ENCODE measurements at places on chromosomes 1 and 21.

GRCh38 chr1:111505641-111506119 is 2.2 kb upstream of the ADORA3 start:
- DNase-seq: no peak

GRCh38 chr1:39061951-39062350 is 35.8 kb downstream of the NDUFS5 start:
- no peak for DNase-seq

DNA sequence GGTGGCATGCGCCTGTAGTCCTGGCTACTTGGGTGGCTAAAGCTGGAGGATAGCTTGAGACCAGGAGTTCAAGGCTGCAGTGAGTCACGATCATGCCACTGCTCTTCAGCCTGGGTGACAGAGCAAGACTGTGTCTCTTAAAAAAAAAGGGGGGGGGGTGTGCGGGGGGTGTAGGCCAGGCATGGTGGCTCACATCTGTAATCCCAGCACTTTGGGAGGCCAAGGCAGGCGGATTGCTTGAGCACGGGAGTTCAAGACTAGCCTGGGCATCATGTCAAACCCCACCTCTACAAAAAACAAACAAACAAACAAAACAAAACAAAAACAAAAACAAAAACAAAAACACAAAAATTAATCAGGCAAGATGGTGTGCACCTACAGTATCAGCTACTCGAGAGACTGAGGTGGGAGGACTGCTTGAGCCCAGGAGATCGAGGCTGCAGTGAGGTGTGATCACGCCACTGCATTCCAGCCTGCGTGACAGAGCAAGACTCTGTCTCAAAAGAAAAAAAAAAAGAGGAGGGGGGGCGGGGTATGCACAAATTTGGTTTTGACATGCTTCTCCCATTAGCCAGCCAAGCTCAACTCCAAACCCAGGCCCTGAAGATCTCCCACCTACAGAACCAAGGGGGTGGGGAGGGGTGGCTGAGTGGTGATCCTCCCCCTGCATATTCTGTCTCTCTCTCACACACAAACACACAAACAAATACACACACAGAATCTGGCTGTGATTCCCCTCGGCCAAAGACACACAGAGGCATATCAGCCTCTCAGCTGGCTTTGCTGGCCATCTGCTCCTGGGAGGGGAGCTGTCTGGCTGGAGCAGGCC is 3.1 kb downstream of the PTAFR start:
- no peak for DNase-seq

DNA sequence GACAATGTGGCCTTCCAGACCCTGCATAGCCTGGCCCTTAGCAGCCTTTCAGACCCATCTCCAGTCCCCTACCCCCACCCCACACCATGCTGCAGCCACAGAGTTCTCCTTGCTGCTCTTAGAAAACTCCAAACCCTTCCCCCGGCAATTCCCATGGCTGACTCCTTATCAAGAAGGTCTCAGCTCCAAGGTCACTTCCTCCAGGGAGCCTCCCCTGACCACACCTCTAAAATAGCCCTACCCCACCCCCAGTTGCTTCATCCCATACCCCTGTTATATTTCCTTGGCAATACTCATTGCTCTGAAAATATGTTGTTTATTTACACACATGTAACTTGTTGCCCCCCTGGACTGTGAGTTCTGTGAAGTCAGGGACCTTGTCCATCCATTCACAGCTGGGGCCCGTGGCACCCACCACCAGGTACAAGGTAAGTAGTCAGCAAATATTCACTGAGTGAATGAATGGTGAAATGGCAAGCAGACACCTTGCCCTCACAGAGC is 4.3 kb upstream of the ADGRB2 start:
- no peak for DNase-seq

- no peak for DNase-seq
These were observed 10.8 kb downstream of the ARID4B start for GRCh38 chr1:235317168-235317567.

DNA sequence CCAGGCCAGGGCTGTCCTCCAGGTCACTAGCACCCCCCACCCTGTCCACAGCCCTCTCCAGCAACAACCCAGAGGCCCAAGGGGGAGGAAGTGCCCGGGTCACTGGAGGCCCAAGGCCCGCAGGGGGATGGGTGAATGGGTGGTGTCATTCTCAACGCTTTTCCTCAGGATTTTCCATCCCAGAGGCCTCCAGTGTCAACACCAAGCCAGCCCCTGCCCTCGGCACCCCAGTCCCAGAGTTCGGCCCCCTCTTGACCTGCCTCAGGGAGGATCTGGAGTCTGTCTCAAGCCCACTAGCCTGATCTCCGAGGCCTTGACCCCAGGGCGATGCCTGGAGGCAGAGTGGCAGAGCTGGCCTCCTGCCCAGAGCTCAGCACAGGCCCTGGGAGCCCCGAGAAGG is 5.1 kb downstream of the TMEM82 start:
- no peak for DNase-seq

GRCh38 chr1:20029178-20029912 is 40.6 kb upstream of the PLA2G5 start:
- DNase-seq: no peak

DNA sequence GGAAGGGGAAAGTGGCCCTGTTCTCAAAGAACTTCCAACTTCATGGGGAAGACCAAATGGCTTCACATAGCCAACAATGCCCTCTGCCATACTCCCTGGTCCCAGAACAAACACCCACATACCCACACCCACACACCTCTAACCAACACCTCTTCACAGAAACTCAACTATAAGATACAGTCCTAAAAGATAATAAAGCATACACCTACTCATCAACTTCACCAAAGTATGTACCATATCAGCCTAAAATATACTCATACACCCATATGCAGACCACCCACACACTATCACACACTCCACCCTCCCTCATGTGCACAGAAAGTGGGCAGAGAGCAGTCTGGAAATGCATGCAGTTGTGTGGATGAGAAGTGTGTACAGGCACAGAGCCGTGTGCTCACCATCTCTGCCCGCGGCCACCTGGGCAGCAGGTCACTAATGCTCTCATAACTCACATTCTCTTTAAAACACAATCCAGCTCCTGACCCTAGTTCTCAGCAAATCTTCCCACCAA is 27.7 kb downstream of the IQGAP3 start:
- no peak for DNase-seq

GRCh38 chr1:16053781-16054502 is 10.4 kb downstream of the CLCNKB start:
- DNase-seq: no peak

GRCh38 chr1:2229911-2230731 is 2.0 kb downstream of the SKI start:
- no peak for DNase-seq

GRCh38 chr1:181105134-181106021 is 16.9 kb downstream of the IER5 start:
- DNase-seq: peak; percentile 94

GRCh38 chr1:99240621-99241020 is 23.7 kb upstream of the PLPPR4 start:
- no peak for DNase-seq

DNA sequence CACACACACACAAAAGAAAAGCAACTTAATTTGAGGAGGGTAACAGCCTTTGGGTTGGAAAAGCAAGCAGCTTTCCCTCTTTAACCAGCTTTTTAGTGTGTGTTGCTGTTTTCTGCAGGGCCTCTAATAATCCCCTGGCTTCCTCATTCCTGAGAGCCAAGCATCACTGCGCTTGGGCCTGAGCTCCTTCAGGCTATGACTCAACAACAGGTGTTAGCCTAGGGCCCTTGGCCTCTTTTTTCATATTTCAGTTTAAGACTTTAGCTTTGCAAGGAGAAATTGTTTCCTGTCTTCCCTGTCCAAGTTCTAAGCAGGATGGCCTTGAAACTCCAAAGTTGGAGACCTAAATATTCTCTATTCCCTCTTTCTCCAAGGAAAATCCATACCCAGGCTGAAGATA is 26.2 kb upstream of the SNX27 start:
- DNase-seq: no peak

DNA sequence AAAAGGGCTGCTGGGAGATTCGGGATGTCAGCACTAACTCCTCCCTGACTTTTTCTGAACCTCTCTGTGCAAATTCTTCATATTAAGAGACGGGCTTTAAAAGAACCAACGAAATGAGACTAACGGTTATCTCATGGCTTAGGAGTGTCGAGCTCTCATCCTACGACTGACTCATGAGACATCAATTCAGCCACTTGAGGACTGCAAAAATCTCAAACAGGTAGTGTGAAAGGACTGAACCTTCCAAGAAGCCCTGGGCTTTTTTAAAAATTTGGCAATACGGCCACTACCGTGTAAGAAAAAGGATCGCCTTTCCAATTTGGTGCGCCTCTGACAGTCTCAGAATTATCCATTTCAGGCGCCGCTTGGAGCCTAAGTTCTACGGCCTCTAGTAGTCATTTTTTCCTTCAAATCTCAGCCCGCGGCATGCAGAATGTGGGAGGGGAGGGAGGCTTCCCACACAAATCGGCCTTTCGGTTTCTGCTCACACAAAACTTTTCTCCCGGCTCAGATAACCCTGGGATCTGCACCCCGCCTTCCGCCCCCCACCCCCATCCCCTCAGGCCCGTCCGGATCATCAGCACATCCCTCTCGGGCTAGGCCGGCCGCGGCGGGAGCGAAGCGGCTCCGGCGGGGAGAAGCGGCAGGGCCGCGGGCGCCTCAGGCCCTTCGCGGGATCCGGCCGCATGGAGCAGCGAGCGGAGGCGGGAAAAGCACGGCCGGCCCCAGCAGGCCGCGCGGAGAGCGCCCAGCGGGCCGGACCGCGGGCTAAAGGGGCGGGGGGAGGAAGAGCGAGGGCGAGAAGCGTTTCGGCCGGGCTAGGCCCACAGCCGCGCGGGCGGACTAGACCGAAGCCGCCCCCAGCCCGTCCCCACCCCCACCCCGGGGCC is 618 bp downstream of the HNRNPR start:
- peak; percentile 8 for DNase-seq

GRCh38 chr1:172661107-172661506 is 2.2 kb downstream of the FASLG start:
- DNase-seq: no peak

DNA sequence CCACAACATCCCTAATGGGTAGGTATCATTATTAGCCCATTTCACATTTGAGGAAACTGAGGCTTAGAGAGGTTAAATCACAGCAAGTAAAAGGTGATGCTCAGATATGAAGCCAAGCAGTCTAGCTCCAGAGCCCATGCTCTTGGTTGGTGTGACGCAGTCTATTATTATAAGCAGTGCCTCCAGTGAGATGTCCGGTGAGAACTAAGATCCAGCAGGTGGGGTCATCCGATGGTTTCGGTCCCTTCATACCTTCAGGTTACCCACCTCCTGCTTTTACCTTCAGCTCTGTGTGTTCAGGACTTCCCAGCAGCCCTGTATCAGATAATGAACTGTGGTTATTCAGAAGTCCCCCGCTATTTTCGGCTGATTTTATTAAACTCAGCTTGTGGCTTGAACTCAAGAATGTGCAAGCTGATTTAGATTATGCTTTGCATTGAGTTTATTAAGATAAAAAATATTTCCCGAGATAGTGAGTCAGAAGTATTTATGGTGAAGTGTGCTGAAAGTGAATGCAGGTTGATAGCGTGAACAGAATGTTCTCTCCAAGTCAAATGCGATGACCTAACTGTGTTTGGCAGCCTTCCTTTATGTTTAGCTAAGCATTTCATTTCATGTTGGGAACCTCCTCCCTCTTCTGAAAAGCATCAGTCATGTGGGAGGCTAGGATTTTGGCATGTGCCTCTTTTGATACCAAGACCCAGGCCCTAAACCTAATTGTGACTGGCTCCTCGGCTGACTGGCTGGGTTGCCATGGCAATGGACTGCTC is 160.9 kb upstream of the UBE2U start:
- DNase-seq: no peak

DNA sequence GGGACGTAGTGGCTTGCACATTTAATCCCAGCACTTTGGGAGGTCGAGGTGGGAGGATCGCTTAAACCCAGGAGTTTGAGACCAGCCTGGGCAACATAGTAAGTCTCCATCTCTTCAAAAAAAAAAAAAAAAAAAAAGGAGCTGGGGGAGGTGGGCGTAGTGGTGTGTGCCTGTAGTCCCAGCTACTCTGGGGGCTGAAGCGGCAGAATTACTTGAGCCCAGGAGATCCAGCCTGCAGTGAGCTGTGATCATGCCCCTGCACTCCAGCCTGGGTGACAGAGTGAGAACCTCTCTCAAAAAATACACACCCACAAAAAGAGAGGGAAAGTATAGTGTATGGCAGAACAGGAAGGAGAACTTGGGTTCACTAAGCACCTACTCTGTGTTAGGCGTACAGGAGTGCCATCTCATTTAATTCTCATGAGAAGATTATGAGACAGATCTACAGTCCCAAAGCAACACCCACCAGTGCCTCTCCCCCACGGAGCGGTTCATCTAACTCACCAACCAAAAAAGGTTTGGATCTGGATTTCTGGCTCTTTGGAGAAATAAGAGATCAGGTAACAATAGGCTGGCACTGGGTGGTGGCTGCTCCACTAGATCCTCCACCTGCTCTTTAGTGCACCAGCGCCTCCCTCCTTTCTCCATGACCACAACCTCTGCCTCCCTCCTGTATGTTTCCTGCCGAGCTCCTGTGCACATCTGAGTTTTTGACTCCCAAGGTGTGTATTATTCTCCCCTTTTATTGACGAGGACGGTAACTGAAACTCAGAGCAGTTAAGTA is 1.4 kb upstream of the TRAF5 start:
- DNase-seq: no peak

DNA sequence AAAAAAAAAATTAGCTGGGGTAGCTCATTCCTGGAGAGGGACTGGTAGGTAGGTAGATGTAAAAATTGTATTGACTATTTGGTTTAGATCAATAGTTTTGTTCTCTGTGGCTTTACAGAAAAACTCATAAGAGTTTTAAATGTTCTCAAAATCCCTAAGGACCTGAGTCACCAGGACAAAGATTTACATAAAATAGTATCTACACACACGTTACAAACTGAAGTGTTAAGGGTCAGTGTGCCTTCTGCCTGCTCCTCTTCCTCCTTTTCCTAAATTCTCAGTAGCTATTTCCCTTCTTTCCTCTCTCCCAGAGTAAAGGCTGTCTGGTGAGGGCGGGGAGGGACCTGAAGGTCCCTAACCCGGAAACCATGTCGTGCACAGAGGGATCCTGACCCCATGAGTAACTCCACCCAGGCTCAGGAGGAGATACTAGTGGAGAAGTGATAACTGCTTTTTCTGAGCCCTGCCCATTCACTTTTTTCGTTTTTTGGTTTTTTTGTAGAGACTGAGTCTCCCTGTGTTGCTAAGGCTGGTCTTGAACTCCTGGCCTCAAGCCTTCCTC is 8.1 kb downstream of the PLEKHM2 start:
- DNase-seq: no peak

DNA sequence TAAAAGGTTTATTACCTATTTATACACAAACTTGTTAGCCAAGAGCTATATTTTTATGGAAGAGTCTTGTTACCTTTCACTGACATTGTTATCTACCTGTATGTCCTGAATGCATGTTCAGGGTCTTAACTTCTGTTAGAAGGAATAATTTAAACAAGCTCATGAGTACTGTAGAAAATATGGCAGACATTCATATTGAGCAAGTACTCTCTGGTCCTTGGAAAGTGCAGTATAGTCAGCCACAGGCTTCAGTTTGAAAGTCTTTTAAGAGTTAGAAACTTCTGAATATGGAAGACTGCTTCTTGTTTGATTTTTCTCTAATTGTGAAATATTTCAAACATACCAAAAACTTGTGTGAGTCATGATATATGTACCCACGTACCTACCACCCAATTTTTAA is 16.6 kb downstream of the DIP2A start:
- DNase-seq: no peak

- no peak for DNase-seq
These were observed 30.5 kb upstream of the ZBTB8A start for GRCh38 chr1:32508761-32509160.

GRCh38 chr1:181141431-181141910 is 53.0 kb downstream of the IER5 start:
- DNase-seq: no peak

Data from activated CD4-positive, alpha-beta T cell treated with anti-CD3 and anti-CD28 coated beads, Interleukin-2, amount 50 U/mL, for 1 hour (primary cell).